ENCODE measurements at places on chromosomes 13 and 19.

- no peak for DNase-seq
Measured at GRCh38 chr13:113959198-113959597, 14.7 kb downstream of the C13orf46 start.

GRCh38 chr19:38417544-38418506 is 8.2 kb downstream of the RASGRP4 start:
- peak; percentile 69 for DNase-seq

DNA sequence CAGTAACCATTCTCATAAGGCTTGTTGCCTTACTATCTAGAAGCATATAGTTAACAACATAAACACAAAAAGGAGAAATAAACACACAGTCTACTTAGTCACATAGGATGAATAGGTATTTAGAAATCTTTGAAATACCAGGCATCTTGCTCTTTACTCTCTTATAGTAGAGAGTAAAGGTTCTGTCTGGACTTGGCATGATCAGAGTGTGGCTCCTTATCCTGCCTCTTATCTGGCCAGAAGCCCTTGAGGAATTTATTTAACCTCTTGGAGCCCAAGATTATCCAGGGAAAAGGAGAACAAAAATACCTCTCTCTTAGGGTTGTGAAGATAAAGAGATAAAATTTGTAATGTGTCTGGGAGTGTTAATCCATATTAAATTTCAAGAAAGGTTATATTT is 100.2 kb upstream of the MBNL2 start:
- DNase-seq = no peak

DNA sequence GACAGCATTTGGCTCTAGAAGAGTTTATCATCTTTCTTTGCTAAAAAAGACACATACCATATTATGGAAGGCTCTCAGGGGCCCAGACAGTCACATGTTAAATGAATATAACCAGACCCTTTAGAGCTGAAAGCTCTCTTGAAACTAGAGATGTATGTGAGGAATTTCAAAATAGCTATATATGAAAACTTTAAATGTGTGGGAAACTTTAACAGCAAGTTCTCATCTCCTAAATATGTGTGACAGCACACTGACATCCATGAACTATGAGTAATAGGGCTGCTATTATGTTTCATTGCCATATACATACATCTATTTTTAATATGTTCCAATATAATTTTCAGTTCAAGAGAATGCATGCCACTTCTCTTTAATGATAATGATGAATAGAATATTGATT is 509.5 kb downstream of the GPC6 start:
- DNase-seq = no peak

- no peak for DNase-seq
Measured at GRCh38 chr19:55546822-55547614, 1.7 kb upstream of the SBK3 start.

DNA sequence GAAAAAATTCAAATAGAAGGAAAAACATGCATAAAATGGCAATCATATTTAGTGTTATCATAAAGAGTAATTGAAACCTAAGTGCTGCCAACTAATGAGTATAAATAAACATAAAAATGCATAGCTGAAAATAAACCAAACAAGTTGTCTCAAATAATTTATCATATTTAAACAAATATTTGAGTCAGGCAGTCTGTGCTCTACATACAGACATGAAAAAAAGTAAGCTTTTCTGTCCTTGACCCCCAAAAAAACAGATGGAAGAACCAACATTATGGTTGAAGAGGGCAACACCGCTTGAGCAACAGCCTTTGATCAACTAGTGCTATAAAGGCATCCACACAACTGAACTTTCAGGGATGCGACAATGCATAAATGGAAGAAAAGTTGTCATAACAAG is 735.1 kb upstream of the MIR17HG start:
- DNase-seq = no peak

GRCh38 chr19:40529093-40529954 is 47.3 kb upstream of the SHKBP1 start:
- DNase-seq = peak; percentile 88

DNA sequence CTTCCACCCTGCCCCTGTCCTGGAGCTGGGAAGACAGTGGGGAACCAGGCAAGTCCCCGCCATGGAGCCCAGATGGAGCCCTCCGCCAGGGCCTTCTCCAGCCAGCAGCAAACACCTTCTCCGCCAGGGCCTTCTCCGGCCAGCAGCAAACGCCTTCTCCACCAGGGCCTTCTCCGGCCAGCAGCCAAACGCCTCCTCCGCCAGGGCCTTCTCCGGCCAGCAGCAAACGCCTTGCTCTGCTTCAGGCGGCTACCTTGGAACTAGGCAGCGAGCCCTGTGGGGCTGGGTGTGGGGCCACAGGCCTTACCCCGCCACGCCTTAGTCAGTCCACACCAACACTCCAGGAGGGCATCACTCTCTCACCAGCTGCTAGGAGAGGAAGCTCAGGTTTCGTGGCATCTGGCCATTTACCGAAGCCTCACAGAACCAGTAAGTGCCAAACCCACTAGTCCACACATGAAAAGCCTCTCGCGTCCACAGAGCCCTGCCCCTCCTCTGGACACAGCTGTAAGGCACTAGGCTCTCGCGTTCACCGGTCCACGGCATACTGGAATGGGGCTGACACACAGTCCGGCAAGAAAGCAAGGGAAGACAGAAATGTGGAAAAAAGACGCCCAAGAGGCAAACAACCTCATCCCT is 41.0 kb downstream of the MLLT1 start:
- no peak for DNase-seq

- DNase-seq = no peak
Measured at GRCh38 chr13:46490129-46490528, 62.8 kb upstream of the LRCH1 start.

- DNase-seq = peak; percentile 80
Measured at GRCh38 chr19:10424011-10424637, 3.8 kb downstream of the PDE4A start.

GRCh38 chr13:105642511-105642958 is 892.9 kb downstream of the EFNB2 start:
- no peak for DNase-seq

DNA sequence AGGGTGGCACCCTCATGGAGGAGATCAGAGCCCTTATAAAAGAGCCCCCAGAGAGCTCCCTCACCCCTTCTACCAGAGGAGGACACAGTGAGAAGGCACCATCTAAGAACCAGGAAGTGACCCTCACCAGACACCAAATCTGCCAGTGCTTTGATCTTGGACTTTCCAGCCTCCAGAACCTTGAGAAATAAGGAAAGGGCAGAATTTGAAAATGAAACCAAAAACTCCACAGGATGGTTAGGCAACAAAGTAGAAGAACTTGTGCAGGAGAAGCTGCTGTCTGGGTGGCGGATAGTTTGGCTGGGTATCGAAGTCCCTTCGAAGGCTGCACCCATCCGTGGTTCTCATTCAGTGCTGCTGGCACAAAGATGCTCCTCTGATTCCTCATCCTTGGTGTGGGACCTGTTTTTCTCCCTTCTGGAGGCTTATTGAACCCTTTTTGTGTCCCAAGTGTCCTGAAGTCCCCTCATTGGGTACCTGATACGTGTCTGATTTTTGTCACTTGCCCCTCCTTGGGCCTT is 130.8 kb downstream of the KDM4B start:
- peak; percentile 13 for DNase-seq

DNA sequence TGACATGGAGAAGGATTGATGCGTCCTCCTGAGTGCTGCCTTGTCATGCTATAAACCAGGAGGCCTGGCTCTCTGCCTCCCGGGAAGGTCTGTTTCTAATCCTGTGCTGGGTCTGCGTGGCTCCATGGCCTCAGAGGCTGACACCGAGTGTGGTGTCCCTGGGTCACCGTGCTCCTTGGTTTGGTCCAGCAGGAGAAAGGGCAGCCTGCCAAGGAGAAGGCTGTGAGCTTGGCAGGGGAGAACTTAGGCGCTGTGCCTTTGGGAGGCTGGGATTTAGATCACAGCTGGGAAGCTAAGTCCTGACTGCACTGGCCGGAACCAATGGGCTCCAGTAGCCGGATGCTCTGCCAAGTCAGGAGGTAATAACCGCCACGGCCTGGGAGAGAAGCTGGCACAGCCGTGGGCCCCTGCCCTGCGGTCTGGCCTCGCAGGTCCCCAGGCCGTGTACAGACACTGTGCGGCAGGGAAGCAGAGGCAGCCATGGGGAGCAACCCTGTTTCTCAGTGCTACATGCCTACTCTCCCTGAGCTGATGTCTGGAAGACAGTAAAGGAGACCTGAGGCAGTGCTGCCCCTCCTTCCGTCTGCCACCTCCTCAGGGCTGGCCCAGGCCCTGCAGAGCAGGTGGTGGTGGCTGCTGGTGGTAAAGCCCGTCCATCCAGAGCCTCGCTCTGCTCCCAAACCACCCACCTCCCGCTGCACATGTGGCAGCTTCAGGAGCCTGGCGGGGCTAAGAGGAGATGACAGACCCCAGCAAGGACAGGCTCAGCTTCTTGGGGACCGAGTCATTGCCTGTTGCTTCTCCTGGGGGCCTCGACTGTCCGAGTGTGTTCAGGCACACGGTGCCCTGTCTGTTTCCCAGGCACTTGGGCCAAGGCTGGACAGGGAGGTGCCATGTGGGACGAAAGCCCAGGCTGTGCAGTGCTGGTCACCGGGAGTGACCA is 44.9 kb downstream of the C13orf46 start:
- DNase-seq = no peak

GRCh38 chr13:98781045-98781444 is 28.6 kb upstream of the SLC15A1 start:
- DNase-seq = no peak

DNA sequence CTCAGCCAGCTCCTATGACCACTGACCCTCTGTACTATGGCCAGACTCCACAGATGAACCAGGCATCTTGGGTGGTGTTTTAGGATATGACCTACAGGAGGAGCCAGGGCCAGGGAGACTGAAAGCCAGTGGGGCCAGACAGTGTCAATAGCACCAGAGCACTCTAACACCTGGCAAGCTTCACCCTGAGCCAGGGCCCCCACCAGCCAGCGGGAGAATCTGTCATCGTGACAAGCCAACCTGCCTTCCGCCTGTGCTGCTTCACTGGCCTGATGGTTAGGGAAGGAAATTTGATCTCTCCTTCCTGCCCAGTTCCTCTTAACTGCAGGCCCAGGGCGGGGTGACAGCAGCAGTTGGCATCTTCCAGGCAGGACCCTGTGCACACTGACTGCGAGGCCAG is 222.4 kb downstream of the UQCRFS1 start:
- no peak for DNase-seq

DNA sequence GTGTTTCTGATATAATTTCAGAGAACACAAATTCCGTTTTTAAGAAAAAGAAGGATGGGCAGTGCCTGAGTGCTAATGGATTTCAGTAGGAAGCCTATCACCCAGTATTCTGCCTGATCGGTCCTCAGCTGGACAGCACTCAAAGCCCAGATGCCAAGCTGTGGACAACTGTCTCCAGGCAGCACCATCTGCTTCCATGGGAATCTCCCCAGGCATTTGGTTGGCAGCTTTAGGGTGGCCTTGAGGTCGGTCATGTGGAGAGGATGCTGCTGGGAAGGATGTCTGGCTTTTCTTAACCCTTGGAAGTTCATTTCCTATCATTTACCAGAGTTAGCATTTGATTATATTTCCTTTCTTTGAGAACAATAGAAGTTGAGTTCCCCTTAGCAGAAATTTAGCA is 311.7 kb downstream of the TBC1D4 start:
- DNase-seq = no peak

DNA sequence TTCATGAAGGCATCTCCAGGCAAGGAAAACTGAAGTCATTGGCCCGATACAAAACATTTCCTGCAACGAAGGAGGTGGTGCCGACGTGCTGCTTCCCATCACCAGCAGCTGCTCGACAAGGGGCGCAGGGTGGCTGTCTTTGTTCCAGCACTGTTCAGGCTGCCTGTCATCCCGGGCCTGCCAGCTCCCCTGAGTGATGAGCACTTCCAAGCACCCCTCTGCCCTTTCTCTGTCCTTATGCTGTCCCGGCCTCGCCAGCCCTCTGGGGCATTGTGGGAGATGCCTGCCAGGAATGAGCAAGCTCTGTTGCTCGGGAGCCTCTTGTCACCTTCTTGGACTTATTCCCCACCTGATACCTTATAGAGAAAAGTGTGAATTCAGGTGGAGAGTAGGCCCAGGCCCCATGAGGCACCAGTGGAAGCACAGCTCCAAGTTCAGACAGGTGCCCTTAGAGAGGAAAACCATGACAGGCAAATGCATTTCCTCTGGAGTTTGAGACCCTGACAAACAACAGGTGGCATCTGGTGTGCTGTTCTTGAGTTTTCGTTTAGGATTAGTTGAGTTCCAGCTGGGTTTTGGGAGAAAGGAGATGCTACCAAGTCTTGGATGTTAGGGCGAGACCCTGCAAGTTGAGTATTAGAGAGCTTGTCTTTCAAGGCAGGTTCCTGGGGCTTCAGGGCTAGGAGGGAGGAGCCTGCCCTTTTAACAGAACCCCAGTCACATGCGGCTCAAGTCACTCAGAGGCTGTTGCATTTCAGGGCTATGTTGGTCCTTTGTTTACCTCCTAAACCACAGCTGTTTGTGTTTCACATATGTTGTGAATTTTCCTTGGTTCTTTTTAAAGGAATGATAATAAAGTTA is 21.4 kb downstream of the BBC3 start:
- DNase-seq = no peak

DNA sequence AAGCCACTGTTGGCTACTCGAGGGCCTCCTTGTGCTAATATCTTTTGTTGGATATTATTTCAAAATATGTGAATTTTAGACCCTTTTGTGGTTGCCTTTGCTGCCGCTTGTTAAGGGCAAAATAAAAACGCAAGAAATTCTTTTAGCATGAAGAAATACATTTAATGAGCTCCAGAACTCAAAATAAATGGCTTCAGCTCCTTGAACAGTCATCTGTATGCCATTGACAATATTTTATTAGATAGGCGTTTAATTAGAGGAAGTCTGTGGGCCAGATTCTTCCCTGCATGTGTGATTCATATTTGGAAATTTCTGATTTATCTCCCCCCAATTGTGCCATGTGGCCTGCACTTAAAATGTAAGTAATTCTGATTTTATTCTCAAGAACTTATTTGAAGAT is 177.2 kb downstream of the STK24 start:
- no peak for DNase-seq

- no peak for DNase-seq
Measured at GRCh38 chr13:95841894-95842293, 165.0 kb downstream of the DNAJC3 start.

GRCh38 chr19:1076951-1077350 is 10.0 kb downstream of the ARHGAP45 start:
- peak; percentile 86 for DNase-seq

- no peak for DNase-seq
Measured at GRCh38 chr13:31846961-31847752, 107.8 kb downstream of the RXFP2 start.

DNA sequence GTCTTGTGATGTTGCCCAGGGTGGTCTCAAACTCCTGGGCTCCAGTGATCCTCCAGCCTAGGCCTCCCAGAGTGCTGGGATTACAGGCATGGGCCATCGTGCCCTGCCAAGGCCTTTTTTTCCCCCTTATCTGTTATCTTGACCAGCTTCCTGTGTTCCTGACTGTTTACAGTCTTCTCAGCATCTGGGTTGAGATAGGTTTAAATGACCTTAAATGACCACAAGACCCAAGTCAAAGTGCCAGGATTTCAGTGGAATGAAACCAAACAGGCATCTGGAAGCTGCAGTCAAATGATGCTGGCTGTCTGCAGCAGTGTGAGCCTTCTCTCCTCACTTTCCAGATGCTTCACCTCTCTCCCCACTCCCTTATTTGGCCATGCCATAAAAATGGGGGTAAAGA is 114.2 kb upstream of the CLDN10 start:
- DNase-seq = no peak

GRCh38 chr13:66634384-66634783 is 595.8 kb downstream of the PCDH9 start:
- DNase-seq = no peak
